ENCODE measurements at places on chromosomes 13 and 19. TPM values are rescaled to one million over a fixed set of nuclear protein-coding genes. Genes with fewer than 3 reads are reported as not detected.

GRCh38 chr19:49160450-49161189, 3.0 kb downstream of the TRPM4 start:
- DNase-seq = no peak

YJEFN3 gene
- total RNA-seq = 0.85 TPM

CDX2 gene
- not detected for total RNA-seq

GRCh38 chr19:55224038-55224665, 4.4 kb downstream of the TMEM86B start:
- DNase-seq = no peak

NFIX gene
- 1.2 TPM for total RNA-seq

DNA sequence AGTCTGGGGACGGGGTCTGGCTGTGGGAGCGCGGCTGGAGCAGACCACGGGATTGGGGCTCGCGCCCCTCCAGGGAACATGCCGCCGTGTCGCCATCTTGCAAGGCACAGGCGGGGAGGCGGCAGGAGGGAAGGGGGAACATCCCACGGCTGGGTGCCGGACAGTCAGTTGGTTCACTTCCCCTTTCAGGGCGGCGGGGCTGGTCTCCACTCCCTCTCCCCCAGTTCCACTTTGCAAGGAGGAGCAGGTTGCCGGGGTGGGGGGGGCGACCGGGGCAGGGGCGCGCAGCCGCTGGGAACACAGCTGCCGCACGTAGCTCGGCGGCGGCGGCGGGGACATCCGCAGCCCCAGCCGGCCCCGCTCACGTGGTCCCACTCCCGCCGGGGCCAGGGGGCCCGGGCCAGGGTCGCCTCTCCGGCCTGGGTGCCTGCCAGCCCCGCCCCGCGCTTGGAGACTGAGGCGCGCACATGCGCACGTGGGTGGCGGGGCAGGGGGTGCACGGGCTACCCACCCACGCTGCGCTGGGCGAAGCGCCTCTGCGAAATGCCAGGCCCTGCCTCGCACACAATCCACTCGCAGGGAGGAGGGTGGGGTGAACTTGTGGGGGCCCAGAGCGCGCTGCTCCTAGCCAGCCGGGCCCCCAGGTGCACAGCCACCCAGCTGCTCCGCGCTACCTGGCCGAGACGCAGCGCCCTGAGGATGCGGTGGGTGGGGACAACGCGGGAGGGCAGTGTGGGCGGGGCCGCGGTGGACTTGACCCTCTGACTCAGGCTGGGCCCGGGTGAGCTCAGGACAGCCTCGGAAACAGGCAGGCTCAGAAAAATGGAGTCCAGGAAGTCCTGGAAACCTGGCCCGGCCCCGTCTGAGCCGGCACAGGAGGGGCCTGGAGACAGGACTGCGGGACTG, 6.4 kb downstream of the KLF16 start:
- DNase-seq = peak; percentile 87

DNA sequence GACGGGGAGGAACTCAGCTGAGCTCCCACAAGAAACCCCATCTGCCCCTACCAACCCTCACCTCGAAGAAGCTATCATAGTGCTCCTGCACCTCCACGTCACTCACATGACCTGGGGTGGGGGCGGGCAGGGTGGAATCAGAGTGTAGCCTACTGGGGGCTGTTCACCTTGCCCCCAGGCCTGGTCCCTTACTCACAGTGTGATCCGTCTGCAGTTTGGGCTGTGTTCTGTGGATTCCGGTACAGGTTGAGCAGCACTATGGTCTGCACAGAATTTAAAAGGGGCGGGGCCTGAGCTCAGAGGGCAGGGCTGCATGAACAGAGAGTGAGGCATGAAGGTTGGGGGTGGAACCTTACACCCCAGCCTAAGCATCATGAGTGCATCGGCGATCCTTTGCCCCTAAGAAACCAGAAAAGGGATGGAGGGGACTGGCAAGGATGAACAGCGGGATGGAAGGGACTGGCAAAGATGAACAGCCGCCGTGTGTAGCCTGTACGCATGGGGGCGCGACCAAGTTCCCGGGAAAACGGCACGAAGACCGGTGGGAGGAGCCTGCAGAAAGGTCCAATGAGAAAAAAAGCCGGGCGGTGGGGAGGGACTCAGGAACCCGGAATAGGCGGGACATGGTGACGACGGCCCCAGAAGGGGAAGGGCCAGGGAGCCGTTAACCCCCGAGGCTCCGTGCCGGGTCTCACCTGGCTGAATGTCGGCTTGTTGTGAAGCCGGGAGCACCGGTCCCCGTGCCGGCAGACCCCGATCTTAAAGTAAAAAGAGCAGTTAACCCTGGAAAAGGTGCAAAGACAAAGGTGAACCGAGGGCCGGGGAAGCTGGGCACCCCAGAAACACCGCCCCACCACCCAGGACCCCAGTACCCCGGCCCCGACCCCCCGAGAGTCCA, 539 bp downstream of the U2AF1L4 start:
- DNase-seq = peak; percentile 99

ERICH4 gene
- total RNA-seq = not detected

KCNJ14 gene
- total RNA-seq = 0.94 TPM

DNA sequence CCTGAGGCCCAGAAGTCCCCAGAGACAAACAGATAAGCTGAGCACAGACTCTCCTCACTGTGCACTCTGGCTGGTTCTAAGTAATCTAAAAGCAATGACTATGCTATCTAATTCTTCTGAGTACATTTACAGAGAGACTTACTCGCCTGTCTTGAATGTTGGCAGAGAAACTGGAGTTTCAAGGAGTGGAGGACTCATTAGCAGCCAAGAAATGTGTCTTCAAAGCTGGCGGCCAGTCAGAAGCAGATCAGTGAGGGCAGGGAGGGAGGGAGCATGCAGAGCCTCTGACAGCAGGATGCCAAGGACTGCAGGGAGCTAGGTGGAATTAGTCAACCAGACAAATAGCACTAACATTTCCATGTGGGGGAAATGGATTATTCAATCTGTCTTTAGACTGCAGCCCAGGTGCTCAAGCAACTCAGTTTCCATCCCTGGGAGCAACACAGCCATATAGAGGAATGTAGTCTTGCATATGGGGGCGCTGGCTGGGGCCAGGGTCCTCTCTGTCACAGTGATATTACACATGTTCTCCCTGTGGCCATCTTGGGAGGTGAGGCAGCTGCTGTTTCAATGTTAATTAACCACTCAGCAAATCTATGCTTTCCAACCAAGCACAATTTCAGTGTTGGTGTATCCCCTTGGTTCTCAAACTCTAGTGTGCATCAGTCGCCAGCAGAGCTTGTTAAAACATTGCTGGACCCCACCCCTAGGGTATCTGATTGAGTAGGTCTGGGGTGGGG, 97.9 kb downstream of the CCNA1 start:
- DNase-seq = no peak

DNA sequence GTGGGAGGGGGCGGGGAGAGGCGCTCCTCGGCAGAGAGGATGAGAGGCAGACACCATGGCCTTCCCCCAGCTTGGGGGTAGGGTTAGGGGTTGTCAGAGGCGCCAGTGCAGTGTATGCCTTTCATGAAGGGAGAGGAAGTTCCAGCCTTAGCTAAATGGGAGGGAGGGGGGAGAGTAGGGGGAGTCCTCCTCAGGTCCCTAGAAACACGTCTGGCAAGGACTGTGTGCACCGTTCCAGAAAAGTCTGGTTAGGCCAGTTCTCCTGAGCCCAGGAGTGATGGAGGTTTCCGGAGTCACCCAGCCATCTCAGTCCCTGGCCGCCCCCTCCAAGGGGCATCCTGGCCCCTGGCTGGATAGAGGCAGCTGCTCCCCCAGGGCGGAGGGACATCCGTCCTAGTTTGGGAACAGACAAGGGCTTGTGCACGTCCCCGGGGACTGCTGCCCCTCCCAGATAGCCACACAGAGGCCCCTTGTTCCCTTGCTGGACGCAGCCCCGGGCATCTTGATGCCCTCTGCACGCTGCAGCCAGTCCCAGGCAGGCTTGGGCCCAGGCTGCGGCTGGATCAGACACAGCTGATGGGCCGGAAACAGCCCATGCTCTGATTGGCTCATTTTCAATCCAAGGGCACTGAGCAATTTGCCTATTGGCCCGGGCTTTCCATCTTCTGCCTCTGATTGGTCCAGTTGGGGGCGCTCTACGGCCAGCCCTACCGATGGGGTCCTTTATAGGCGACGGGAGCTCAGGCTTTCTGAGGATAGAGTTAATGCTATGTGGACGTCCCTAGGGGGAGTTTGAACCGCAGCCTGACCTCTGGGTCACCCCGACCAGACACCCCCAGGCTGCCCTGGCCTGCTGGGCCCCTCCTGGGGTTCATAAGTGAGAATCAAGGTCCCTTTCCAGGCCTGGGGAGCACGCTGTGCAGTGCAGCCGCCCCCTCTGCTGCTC, 3.8 kb downstream of the S1PR2 start:
- peak; percentile 61 for DNase-seq

DNA sequence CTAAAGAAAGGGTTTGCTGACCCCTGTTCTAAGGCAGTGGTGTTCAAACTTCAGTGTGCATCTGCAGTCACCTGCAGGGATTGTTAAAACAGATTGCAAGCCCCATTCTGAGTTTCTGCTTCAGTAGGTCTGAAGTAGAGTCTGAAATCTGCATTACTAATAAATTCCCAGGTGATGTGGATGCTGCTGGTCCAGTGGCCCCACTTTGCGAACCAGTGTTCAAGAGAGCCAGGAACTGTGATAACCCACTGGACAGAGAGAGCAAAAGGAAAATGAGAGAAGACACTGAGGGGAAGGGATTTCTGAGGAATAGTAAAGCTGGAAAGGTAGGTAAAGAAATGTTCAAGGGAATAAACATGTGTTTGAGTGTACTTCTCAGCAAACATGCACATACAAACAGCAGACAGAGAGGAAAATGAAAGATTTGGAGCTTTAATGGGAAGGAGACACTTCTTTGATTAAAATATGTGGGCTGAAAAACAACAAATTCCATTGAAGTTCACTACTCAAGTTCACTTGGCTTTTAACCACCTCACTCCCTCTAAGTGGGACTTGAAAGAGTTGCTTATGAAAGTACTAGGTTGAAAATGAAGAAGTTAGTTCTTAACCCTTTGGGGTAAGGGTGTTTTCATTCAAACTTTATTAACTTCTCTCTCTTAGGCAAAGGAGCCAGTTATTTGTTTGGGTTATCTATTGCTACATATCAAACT, 26.4 kb upstream of the FAM216B start:
- DNase-seq = no peak

C19orf67 gene
- total RNA-seq = not detected

DNA sequence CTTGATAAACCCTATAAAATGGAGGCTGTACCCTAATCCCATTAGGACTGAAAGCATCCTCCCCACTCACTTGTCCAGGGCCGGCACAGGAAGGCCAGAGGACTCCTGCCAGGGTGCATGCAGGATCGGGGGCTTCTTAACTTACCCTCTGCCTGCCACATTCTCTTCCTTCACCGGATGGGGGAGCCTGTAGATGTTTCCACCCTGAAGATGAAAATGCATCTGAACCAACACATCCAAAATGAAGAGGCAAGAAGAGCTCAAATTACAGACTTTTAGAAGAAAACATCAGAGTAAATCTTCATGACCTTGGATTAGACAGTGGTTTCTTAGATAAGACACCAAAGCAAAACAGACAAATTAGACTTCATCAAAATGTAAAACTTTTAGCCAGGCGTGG, 25.9 kb upstream of the NAPA start:
- peak; percentile 74 for DNase-seq

LGALS14 gene
- not detected for total RNA-seq

- no peak for DNase-seq
Measured at GRCh38 chr13:99750951-99751350, 220.6 kb downstream of the ZIC5 start.

DNA sequence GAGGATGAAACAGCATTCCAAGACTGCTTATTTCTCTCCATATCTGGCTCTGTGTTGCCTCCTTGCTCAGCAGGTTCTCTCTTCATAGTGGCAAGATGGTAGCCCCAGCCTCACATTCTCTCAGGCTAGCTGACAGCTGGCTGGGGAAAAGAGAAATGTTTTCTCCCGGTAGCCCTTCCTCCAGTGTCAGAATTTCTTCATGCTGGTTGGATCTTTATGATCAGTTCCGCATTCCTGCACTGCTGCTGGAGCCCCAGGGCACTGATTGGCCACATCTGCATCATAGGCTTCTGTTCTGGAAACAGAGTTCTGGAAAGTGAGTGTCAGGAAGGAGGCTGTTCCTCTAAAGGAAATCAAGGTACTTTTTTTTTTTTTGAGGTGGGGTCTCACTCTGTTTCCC, 24.6 kb downstream of the POP4 start:
- no peak for DNase-seq

- peak; percentile 83 for DNase-seq
Measured at GRCh38 chr13:40540328-40541044, 126.0 kb downstream of the FOXO1 start.

RASL11A gene
- total RNA-seq = 3.3 TPM

DNA sequence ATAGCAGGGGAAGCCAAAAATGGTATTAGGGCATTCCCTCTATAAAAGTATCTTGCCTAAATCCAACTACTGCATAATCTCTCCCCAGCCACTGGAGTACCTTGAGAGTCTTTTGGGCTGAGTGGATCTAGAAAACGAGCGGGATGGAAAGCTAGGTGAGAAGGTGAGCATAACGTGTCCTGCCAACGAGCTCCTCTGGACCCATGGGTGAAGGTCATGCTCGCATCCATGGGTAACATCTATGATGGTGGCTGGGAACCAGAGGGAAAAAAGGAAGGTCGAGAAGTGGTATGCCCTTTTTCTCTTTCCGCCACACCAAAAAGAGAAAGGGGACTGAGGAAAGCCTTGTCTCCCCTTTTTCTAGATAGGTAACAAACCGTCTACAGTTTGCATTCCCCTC, 63.0 kb downstream of the ZNF208 start:
- peak; percentile 24 for DNase-seq

DNA sequence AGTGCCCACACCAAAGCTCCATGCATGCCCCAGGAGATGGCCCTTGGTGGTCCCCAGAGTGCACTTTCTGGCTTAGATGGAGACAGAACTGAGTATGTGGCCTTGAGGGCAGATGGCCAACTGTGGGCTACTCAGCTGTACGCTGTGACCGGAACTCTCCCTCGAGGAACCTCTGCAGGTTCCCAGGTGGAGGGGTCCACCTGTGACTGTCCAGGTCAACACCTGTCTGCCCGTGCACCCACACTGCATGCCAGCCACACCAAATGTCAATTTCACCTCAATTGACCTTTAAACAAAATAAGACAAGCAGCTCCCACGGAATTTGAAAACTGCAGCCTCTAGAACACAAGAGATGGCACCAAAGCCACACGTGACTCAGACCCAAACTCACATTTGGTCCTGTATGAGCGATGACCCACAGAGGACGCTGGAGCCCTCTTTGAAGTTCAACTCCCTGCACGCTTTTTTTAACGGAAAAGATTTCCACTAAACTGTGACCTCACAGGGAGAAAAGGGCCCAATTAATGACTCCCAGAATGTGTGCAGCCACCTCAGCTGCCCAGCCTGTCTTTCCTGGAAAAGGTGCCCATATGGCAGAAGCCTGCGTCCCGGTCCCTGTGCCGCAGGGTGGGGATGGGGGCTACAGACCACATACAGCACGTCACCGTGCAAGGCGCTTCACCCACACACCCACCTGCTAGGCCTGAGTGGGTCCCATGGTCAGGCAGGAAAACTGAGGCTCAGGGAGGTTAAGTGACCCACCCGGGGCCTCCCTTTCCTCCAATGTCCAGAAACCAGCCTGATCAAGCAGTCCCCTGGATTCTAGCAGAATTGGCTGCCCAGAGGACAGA, 47.7 kb downstream of the KLF2 start:
- DNase-seq = no peak

FTL gene
- total RNA-seq = 2,064 TPM

TJP3 gene
- 23.9 TPM for total RNA-seq

- DNase-seq = peak; percentile 67
Measured at GRCh38 chr13:96091164-96092117, 1.5 kb downstream of the HS6ST3 start.
